ENCODE measurements at places on chromosomes 7 and 10.

- no peak for DNase-seq
Observed at GRCh38 chr7:159151231-159151630, 6.6 kb upstream of the VIPR2 start.

- DNase-seq = no peak
Observed at GRCh38 chr7:20075992-20076820, 141.0 kb downstream of the MACC1 start.

- no peak for DNase-seq
Observed at GRCh38 chr10:82242778-82243177, 367.8 kb downstream of the NRG3 start.

DNA sequence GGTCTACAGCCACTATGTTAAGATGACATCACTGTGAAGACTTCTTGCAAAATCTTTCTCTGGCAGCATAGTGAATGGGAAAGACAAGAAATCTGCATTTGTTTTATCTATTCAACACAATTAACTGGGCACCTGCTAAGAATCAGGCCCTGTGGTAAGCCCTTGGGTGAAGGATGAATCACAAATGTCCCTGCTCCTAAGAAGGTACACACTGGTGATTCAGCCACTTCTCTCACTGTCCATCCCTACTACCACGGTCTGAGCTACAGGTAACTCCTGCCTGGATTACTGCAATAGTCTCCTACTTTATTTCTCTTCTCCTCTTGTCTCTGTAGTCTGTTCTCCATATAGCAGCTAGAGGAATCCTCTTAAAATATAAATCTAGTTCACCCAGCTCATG is 116.1 kb downstream of the HIBADH start:
- no peak for DNase-seq

- DNase-seq = peak; percentile 46
Observed at GRCh38 chr7:155804897-155805825, 7.1 kb downstream of the SHH start.

- no peak for DNase-seq
Observed at GRCh38 chr7:134931487-134931886, 54.8 kb upstream of the AGBL3 start.

DNA sequence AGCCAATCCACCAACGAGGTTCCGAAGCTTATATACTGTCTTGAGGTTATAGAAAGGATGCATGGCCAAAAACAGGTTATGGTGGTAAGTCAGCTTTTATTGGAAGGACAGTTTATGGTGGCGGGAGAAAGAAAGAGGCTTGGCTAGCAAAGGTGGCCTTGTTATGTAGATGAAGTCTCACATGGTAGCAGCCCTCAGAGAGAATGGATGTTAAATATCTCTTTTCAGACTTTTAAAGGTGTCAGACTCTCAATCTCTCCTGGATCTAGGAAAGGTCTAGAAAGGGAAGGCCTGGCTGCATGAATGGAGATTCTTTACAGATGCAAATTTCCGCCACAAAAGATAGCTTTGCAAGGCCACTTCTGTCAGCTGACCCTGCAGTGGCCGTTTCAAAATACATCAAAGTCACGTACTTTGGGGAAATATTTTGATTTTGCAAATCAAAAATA is 333.8 kb downstream of the GALNT17 start:
- DNase-seq = no peak

Data from left hindlimb (tissue), 1 donor.